MCF 10A (cell line): ENCODE measurements at places on chromosomes 16 and 17. TPM values are rescaled to one million over a fixed set of nuclear protein-coding genes. Genes with fewer than 3 reads are reported as not detected.

The HEXIM1 gene
- total RNA-seq: 22.5 and 26.7 TPM in 2 replicates

The P3H4 gene
- total RNA-seq: 36.4 and 41.5 TPM in 2 replicates

The NGFR gene
- 0.22 and 0.26 TPM in 2 replicates for total RNA-seq

The SOX9 gene
- 2.6 and 4.5 TPM in 2 replicates for total RNA-seq

The PPM1E gene
- total RNA-seq: 0.54 and 0.65 TPM in 2 replicates

The KRT32 gene
- total RNA-seq: not detected in 2 replicates

The C16orf46 gene
- total RNA-seq: 0.66 and 3.8 TPM in 2 replicates

The CBLN1 gene
- not detected in 2 replicates for total RNA-seq

The ENPP7 gene
- not detected in 2 replicates for total RNA-seq

The TMEM97 gene
- 8.6 and 12.1 TPM in 2 replicates for total RNA-seq

The YWHAE gene
- 813 and 886 TPM in 2 replicates for total RNA-seq

The STH gene
- total RNA-seq: not detected in 2 replicates

The HBM gene
- total RNA-seq: not detected in 2 replicates

The MYH3 gene
- 1.4 and 2.1 TPM in 2 replicates for total RNA-seq

The FBXO39 gene
- 1.4 and 1.7 TPM in 2 replicates for total RNA-seq

The TBC1D3 gene
- total RNA-seq: 3.6 TPM in 1 of 2 replicates, not detected in the other

The TMC8 gene
- not detected in 2 replicates for total RNA-seq

The PIRT gene
- not detected in 2 replicates for total RNA-seq

The SLC6A2 gene
- not detected in 2 replicates for total RNA-seq

The SEPTIN1 gene
- 1.3 and 1.7 TPM in 2 replicates for total RNA-seq

The TTYH2 gene
- 0.12 and 0.66 TPM in 2 replicates for total RNA-seq
